Endothelial cell (in vitro differentiated cells): ENCODE measurements at places on chromosomes 1 and 21.

- no peak for DNase-seq
Observed at GRCh38 chr1:111199881-111200801, at the start of gene DENND2D. Gene DENND2D, minus strand, starts transcription at chr1:111200646. Its CDS starts 187 bp downstream, at chr1:111200459.

DNA sequence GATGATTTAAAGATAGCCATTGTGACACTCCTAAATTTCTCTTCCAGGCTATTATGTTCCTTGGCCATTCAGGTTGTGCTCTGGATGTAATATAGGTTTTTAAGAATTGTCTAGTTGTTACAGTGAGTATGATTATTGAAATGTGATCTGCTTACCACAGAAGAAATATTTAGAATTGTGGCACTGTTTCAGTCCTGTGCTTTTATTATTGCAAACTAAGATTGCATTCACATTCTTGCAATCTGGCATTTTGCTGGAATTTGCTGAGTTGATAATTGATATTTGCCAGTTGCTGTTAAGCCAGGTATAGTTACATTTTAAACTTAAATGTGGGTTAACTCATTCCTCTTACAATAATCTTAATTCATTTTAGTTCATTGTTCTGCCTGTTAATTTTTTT lies 22.3 kb downstream of the EXO1 start:
- DNase-seq: no peak

- DNase-seq: no peak
Observed at GRCh38 chr1:167789501-167789900, 67.7 kb downstream of the MPZL1 start.

- no peak for DNase-seq
Observed at GRCh38 chr1:205527931-205528330, 23.5 kb downstream of the CDK18 start.

- DNase-seq: no peak
Observed at GRCh38 chr1:11044086-11044848, 2.8 kb downstream of the MASP2 start.

GRCh38 chr1:3819771-3820200 lies 23.5 kb upstream of the LRRC47 start:
- no peak for DNase-seq

DNA sequence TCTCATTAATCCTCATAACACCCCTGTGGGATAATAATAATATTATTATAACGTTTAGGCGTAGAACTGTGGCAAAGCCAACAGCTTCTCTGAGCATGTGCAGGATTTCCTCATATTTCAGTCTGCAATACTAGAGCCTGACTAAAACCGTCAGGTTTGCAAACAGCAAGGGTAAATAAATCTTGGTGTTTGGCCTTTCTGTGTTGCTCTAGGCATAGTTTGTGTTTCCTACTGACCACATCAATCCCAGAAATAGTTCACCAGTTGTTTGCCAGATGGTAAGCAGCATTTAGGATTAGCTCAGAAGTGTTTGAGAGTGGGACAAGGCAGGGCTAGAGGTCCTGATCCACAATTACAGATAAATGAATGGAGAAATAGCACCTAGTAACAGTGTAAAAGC lies 2.8 kb upstream of the KCNA3 start:
- no peak for DNase-seq

DNA sequence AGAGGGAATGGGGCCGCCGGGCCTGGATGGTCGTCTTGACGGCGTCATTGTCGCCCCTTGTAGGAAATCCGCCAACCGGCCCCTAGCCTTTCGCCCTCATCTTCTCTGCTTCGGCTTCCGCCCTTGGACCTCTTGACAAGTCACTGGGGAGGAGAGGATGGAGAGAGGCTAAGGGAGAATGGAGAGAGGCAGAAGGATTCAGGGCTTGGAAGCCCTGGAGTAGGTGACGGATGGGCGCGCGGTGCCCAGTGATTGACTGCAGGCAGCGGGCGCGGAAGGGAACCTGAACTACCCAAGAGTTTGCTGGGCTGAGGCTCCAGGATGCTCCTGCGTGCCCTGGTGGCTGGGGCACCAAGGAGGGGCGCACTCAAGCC lies 651 bp downstream of the PDE4B start:
- DNase-seq: no peak

- DNase-seq: no peak
Observed at GRCh38 chr1:157724537-157725220, 24.1 kb upstream of the FCRL3 start.

GRCh38 chr1:36652011-36652410 lies 169.3 kb upstream of the CSF3R start:
- no peak for DNase-seq

DNA sequence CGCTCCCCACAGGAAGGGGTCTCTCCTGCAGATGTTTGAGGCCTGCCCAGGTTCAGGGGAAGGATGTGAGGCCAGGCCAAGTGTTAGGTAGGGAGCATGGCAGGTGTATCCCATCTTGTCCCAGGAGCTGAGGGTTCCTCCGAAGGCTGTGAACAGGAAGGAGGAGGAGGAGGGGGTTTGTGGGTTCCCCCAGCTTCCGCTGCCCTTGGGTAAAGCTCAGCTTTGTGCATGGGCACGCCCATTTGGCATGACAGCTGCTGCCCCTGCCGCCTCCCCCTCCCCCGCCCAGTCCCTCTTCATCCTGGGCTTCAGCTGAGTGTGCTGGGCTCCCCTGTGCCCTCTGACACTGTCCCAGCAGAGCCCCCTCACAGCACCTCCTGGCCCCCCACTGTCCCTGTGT lies 25.5 kb downstream of the TNFRSF8 start:
- no peak for DNase-seq

- DNase-seq: no peak
Observed at GRCh38 chr1:63877816-63878215, 104.0 kb downstream of the ROR1 start.

- DNase-seq: no peak
Observed at GRCh38 chr1:80349218-80349617, 1342.7 kb upstream of the ADGRL4 start.

DNA sequence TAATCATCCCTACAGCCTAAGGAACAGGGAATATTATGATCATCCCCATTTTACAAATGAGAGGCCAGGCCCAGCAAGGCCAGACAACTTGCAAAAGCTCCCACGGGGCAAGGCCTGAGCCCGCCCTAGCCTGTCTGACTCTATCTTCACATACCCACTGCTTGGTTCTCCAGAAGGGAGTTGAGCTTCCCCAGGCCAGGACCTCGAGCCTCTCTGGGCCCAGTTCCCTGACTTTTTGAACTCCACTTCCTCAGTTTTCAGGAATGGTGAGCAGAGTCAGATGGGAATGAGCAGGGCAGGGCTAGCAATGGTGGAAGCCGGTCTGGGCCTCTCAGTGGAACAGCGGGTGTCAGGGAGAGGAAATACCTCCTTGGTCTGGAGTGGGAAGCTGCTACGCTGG lies 39.3 kb downstream of the CACNA1S start:
- DNase-seq: no peak

- DNase-seq: peak; percentile 93
Observed at GRCh38 chr1:174159252-174160108, at the start of gene RABGAP1L. Gene RABGAP1L, plus strand, starts transcription at chr1:174159520.
